ENCODE measurements at places on chromosomes 11 and 22. TPM values are rescaled to one million over a fixed set of nuclear protein-coding genes. Genes with fewer than 3 reads are reported as not detected.

The BDNF gene
- 10.6 TPM for total RNA-seq

The CARD18 gene
- not detected for total RNA-seq

The SLC6A5 gene
- total RNA-seq = not detected

The RAG1 gene
- total RNA-seq = 0.64 TPM

The OR8D1 gene
- not detected for total RNA-seq

The CCDC116 gene
- total RNA-seq = 0.06 TPM

The OR8D4 gene
- total RNA-seq = not detected

The CCDC87 gene
- 0.54 TPM for total RNA-seq

The TRIM66 gene
- total RNA-seq = 2.8 TPM

The HINFP gene
- 12.8 TPM for total RNA-seq

The FBXO7 gene
- total RNA-seq = 69.1 TPM

The SMIM38 gene
- total RNA-seq = 0.05 TPM

The CYP2D6 gene
- total RNA-seq = 0.52 TPM

The OR6T1 gene
- not detected for total RNA-seq

The MAPK8IP1 gene
- 6.1 TPM for total RNA-seq

The CLDN5 gene
- total RNA-seq = not detected

The VEGFB gene
- total RNA-seq = 49.7 TPM

The HORMAD2 gene
- not detected for total RNA-seq

The NRGN gene
- total RNA-seq = 10.5 TPM

The CDC45 gene
- total RNA-seq = 25.9 TPM

The POU2AF2 gene
- total RNA-seq = not detected

The TMEM126A gene
- 61.6 TPM for total RNA-seq

The VWCE gene
- total RNA-seq = 0.48 TPM

The TMEM258 gene
- total RNA-seq = 217 TPM

The GSTT2B gene
- 0.44 TPM for total RNA-seq

The PLA2G6 gene
- 5.1 TPM for total RNA-seq

The NPTXR gene
- 15.3 TPM for total RNA-seq

The PNPLA3 gene
- 0.68 TPM for total RNA-seq

The SCGB1A1 gene
- total RNA-seq = 0.45 TPM

The F2 gene
- 3.2 TPM for total RNA-seq

The TMEM9B gene
- total RNA-seq = 35.5 TPM

The LGALS12 gene
- total RNA-seq = not detected

The RBMXL2 gene
- not detected for total RNA-seq

The TNNI2 gene
- total RNA-seq = not detected

The MRPL49 gene
- 72.5 TPM for total RNA-seq

The YPEL4 gene
- total RNA-seq = 0.27 TPM

The IGHMBP2 gene
- total RNA-seq = 15.3 TPM

The B4GALNT4 gene
- total RNA-seq = 11.1 TPM

The KCNE3 gene
- total RNA-seq = not detected

The TEX12 gene
- not detected for total RNA-seq

The CSNK2A3 gene
- total RNA-seq = 2.3 TPM

The NXPE1 gene
- total RNA-seq = not detected

The EP300 gene
- 21.0 TPM for total RNA-seq

Data from A549 treated with CORT108297 at 1 μM for 4 hours (cell line).